Prostate gland (tissue), 2 donors: ENCODE measurements at places on chromosomes 7 and 10. TPM values are rescaled to one million over a fixed set of nuclear protein-coding genes. Genes with fewer than 3 reads are reported as not detected.

BPGM gene
- 18.7 TPM for total RNA-seq

SERPINE1 gene
- 24.4 TPM for total RNA-seq

FAM20C gene
- 62.0 TPM for total RNA-seq

UBE2D4 gene
- total RNA-seq, result 17.3 TPM

AKR1C2 gene
- 6.4 TPM for total RNA-seq

OPALIN gene
- 0.17 TPM for total RNA-seq

MEOX2 gene
- 0.46 TPM for total RNA-seq
